ENCODE measurements at places on chromosomes 3 and 15.

DNA sequence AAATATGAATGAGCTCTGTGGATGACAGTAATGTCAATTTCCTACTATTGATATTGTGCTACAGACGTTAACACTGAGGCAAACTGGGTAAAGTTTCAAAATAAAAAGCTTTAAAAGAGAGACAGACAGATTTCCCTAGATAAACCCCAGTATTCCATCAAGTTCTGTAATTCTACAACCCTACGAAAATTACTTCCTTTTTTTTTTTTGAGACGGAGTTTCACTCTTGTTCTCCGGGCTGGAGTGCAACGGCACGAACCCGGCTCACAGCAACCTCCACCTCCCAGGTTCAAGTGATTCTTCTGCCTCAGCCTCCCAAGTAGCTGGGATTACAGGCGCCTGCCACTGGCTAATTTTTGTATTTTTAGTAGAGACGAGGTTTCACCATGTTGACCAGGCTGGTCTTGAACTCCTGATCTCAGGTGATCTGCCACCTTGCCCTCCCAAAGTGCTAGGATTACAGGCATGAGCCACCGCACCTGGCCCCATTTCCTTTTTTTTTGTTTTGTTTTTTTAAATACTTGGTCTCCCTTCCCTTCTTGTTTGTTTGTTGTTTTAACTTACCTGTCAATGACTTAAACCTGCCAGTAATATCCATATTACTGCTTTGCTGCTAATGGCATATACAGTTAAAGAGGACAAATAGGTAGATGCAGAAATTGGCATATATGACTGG, 57.2 kb downstream of the CBLB start:
- peaks cover 37% of the 10 kb centered on the region for H3K36me3 ChIP-seq
- DNase-seq: no peak
- no peaks in the 10 kb centered on the region for H3K27me3 ChIP-seq
- H3K27ac ChIP-seq: no peak overlapping the region
- no peak overlapping the region for H3K4me3 ChIP-seq

DNA sequence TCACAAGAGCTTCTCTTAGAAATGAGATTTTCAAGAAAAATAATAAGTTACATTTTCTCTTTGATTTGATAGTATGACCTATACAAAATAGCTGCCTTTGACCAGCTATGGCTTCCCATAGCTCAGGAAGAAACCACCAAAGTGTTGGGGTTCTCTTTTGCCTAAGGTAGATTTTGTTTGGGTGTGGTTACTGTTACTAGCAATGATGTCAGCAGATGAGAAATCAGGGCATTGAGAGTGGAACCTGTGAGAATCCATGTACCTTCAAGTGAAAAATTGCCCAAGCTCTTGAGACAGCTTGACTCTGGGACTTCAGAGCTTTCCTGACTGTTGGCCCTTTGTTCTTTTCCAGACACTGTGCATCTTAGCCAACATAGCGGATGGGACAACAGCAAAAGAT, 45.6 kb downstream of the NME9 start:
- H3K27me3 ChIP-seq: no peaks in the 10 kb centered on the region
- no peak overlapping the region for H3K4me3 ChIP-seq
- no peak overlapping the region for H3K27ac ChIP-seq
- peaks cover 9% of the 10 kb centered on the region for H3K36me3 ChIP-seq
- DNase-seq: no peak
- no peaks in the 10 kb centered on the region for H3K4me1 ChIP-seq

- no peak overlapping the region for H3K4me3 ChIP-seq
- no peaks in the 10 kb centered on the region for H3K4me1 ChIP-seq
- H3K27ac ChIP-seq: no peak overlapping the region
- no peak for DNase-seq
Measured at GRCh38 chr15:46917721-46918252, 799.5 kb upstream of the SEMA6D start.

DNA sequence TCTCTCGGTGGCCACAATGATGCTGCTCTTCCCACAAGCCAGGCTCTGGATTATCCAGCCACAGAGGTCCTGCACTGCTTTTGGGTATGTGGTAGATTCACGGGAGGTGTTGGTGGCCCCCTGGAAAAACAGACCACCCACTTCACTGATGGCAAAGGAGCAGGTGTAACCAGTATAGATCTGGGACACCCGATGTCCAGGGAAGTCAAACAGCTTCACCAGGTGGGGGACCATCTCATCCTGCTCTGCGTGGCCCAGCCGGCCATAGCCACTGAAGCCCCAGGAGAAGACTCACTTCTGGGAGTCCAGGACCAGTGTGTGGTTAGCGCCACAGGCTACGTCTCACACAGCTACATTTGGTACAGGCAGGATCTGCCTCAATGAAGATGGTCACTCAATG, 62.6 kb downstream of the CHCHD6 start:
- peaks cover 2% of the 10 kb centered on the region for H3K27me3 ChIP-seq
- no peak for DNase-seq
- H3K27ac ChIP-seq: no peak overlapping the region
- peaks cover 2% of the 10 kb centered on the region for H3K36me3 ChIP-seq

Data from T-helper 2 cell treated with Interferon-gamma antibody and Interleukin-4, amounts not matched to agents 5 μg/mL and 100 μg/mL, for 36 hours (primary cell).